ENCODE measurements at places on chromosomes 1 and 21.

DNA sequence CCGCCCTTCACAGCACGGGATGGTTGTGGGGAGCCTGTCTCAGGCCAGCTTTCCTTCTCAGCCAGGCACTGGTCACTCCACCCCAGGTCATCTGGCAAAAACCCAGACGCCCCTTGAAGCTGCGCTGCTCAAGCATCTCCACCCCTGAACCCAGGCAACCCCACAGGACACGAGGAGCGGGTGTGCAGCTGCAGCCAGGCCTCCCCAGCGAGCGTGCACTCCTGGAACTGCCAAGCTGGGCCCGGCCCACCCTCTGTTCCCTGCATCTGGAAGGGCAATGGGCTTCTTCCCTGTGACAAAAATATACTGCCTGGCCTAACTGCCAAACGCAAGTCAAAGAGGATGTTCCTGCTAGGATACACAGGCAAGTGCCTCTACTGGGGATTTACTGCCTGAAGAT is 39.7 kb downstream of the SLC66A1 start:
- no peak for DNase-seq

GRCh38 chr1:101567582-101568189 is 330.9 kb downstream of the S1PR1 start:
- no peak for DNase-seq

- no peak for DNase-seq
Observed at GRCh38 chr1:229509576-229509975, 1.4 kb upstream of the NUP133 start.

- no peak for DNase-seq
Observed at GRCh38 chr1:66269222-66269621, 264.7 kb upstream of the SGIP1 start.

DNA sequence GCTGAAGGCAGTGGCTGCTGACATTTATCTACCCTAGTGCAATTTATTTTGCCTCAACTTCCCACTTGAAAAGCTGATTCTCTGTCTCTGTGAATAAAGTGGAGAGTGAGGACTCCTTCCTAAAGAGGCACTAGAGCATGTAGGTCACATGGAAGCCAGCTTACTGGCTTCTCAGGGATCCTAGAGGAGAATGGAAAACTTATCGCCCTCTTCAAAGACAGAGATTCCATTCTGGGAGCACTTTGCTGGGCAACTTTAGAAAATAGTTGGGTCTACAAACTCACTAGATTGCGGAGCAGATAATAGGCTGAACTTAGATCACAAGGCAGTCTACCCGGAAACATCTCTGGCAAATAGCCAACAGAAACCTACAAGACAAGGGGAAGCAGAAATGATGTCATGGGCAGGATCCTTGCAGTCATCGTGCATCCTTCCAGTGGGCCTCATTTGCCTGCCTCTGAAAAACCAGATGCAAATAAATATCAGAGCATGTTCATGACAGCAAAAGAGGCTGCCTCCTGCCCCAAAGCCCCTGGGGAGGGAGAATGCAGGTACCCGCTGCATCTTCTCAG is 104.8 kb upstream of the BARHL2 start:
- DNase-seq: no peak

GRCh38 chr1:54987919-54988705 is 7.7 kb downstream of the TMEM61 start:
- DNase-seq: no peak

GRCh38 chr1:150798525-150798924 is 9.5 kb downstream of the CTSK start:
- no peak for DNase-seq

Measured in stimulated activated CD8-positive, alpha-beta memory T cell treated with anti-CD3 and anti-CD28 coated beads, Interleukin-15, amount 100 ng/mL, for 24 hours (primary cell).